Endothelial cell of umbilical vein (primary cell): ENCODE measurements at places on chromosomes 3 and 15.

GRCh38 chr3:10716964-10717363 lies 99.1 kb upstream of the SLC6A11 start:
- no peak for DNase-seq

- no peak for DNase-seq
Observed at GRCh38 chr3:120446891-120447668, 3.7 kb downstream of the FSTL1 start.

DNA sequence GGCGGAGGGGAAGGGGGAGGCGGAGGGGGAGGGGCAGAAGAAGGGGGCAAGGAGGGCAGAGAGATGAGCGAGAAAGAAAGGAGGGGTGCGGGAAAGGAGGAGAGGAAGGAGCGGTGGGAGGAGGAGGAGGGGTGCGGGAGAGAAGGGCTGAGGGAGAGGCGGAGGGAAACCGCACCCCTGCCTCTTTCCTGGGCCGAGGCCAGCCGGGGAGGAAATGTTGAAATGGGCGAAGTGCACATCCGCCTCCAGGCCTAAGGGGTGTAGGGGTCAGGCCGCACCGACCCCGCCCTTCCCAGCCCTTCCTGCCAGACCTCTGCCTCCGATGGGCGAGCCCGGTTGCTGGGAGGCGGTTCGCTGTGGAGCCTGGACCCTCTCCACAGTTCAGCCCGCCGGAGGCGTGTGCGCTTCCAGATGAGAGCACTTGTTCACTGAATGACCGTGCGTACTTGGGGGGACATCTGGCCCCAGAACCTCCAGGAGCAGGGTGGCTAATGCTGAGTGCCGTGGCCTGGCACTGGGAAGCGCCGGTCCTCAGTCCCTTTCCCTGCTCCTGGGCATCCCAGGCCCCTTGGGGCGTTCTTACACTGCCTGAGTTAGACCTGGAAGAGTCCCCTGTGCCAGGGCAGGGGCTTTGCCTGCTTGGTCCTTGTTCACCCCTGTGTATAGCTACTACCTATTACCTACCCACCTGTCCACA lies 110.3 kb upstream of the KLF13 start:
- no peak for DNase-seq

DNA sequence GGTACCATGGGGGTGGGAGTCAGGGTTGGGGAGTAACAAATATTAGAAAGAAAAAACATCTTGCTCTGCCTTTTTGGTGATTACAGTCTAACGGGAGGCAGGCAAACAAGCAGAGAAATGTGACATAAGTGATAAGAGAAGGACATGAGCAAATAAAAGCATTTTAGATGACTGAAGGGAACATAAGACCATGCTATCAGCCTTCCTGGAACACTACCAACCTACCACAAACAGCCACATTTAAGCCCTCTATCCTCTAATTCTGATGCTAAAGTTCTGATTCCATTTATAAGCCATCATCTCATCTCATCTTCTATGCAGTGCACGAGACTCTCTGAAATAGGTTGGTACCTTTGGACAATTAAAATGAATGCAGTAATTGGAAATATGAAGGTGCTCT lies 243.4 kb upstream of the P2RY1 start:
- DNase-seq = no peak

DNA sequence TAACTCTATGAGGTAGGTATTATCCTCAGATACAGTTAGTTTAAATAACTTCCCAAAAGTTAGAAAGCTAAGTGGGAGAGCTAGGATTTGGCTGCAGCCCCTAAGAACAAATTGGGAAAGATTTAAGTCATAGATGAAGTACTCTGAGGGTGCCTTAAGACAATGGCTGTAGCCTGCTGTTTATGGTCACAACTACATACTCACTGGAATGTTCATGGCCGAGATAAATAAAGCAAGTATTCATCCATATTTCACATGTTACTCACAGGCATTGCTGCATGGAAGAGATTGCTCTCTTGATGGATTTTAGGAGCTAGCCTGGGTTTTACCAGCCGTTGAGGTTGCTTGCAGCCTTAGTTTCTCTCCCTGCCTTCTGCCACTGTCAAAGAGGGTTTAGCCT lies 145.0 kb downstream of the CMSS1 start:
- DNase-seq = no peak

GRCh38 chr3:176074096-176074495 lies 1123.2 kb downstream of the TBL1XR1 start:
- DNase-seq = no peak

DNA sequence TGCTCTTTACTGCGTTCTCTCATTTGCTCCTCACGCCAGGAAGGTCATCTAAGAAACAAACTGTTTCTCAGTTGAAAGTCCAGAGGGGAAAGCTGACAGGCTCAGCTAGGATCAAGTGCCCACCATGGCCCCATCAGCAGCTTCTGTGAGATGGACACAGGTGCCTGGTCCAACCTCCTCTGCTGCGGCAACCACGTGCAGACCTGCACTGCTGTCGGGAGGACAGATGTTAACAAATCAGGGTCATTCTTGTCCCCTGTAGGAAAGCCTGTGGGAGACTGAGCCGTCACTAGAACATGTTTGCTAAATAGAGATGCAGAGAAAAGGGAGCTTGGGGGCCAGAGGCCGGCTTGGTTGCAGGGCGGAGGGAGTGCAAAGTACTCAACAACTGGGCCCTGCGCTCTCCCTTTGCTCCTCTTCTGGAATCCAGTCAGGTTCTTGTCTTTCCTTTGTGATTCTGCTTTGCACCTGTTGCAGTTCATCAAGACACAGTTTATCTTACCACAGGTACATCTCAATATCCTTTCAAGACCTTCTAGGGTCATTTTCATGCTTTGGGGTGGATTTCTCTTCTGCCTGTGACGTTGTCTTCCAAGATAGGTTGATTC lies 20.9 kb downstream of the GPD1L start:
- DNase-seq = no peak
